ENCODE measurements at places on chromosomes 3 and 15. TPM values are rescaled to one million over a fixed set of nuclear protein-coding genes. Genes with fewer than 3 reads are reported as not detected.

- DNase-seq = no peak
These were observed 5.0 kb upstream of the MYL3 start for GRCh38 chr3:46868287-46868686.

GRCh38 chr3:171741377-171741776 lies 68.9 kb downstream of the PLD1 start:
- DNase-seq = no peak

The PRR20G gene
- total RNA-seq = not detected

- no peak for DNase-seq
These were observed 30.1 kb upstream of the FGD5 start for GRCh38 chr3:14788644-14789043.

DNA sequence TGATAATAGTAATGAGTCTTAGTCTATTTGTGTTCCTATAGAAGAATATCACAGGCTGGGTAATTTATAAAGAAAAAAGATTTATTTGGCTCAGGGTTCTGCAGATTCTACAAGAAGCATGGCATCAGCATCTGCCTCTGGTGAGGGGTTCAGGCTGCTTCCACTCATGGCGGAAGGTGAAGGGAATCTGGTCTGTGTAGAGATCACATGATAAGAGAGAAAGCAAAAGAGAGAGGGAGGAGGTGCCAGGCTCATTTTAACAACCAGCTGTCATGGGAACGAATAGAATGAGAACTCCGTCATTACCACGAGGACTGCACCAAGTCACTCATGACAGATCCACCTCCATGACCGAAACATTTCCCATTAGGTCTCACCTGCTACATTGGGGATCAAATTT lies 664.0 kb upstream of the SGO1 start:
- no peak for DNase-seq

DNA sequence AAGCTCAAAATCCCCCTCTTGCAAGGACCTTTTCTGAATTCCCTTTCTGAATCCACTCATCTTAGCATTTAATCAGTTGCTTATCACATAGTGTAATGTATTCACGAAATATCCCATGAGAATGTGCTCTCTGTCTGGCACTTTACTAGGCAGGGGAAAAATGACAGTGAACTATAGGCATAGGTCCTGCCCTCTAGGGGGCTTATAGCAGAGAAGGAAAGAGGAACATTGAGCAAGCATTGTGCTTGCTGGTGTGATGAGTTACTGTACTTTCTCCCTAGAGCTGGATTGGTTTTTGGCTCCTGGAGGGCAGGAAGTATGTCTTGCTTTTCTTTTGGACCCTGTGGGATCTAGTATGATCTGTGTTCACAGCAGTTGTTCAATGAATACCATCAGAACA lies 26.5 kb downstream of the DUOX2 start:
- DNase-seq = no peak
